ENCODE measurements at places on chromosomes 5 and 9. TPM values are rescaled to one million over a fixed set of nuclear protein-coding genes. Genes with fewer than 3 reads are reported as not detected.
A peak's percentile ranks its signal among the peaks of the same experiment; 100 is the strongest.

RASGRF2 gene
- 3.1 TPM for polyA plus RNA-seq

ADAMTS13 gene
- 10.4 TPM for polyA plus RNA-seq

GPR150 gene
- 0.90 TPM for polyA plus RNA-seq

FOXD4L4 gene
- polyA plus RNA-seq = 0.03 TPM

GRCh38 chr5:4101189-4101588, 505.6 kb downstream of the IRX1 start:
- no peak overlapping the region for H3K4me3 ChIP-seq
- H3K27me3 ChIP-seq = no peaks in the 10 kb centered on the region
- H3K4me1 ChIP-seq = no peaks in the 10 kb centered on the region
- H3K36me3 ChIP-seq = no peaks in the 10 kb centered on the region

GRCh38 chr5:80246001-80246758, 9.7 kb downstream of the SERINC5 start:
- H3K27ac ChIP-seq = peak overlapping the region; percentile 88
- H3K27me3 ChIP-seq = no peaks in the 10 kb centered on the region
- H3K4me3 ChIP-seq = no peak overlapping the region
- H3K4me1 ChIP-seq = peaks cover 46% of the 10 kb centered on the region
- H3K36me3 ChIP-seq = peaks cover 11% of the 10 kb centered on the region

DNA sequence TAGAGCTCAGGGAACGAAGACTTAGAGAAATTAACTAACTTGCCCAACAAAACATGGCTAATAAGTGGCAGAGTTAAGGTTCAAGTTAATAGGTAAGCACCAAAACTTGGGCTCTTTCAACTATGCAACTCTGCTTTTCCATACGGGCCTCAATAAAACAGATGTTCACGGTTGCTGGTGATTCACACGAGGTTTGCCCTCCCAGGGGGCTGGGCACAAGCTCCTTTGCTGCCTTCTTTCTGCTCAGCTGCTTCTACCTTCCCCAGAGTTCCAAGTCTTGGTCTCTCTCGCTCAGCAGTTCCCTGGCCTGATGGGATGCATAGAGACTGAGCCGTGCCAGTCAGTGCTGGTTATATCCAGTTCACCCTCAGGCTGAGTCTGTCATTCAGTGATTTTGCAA, 217.9 kb downstream of the SREK1 start:
- H3K27ac ChIP-seq = no peak overlapping the region
- DNase-seq = no peak
- H3K27me3 ChIP-seq = no peaks in the 10 kb centered on the region
- H3K4me3 ChIP-seq = no peak overlapping the region

DNA sequence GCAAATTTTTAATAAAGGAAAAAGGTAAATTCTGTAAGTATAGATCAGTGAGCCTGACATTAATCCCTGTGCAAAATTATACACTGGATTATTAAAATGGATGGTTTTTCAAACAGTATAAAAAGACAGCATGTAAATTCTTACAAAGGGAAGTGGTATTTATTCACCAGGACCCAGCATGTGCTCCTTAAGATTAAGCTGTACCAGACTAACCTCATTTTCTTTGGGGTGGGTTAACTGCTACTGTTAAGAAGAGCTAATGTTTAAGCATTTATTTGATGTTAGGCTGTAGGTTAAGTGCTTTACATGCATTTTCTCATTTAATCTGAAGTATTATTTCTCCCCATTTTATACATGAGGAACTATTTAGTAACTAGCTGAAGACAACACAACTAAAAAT, 60.3 kb upstream of the RFX3 start:
- no peak overlapping the region for H3K4me3 ChIP-seq
- H3K36me3 ChIP-seq = no peaks in the 10 kb centered on the region
- H3K27ac ChIP-seq = no peak overlapping the region
- DNase-seq = no peak
- H3K4me1 ChIP-seq = no peaks in the 10 kb centered on the region
- H3K27me3 ChIP-seq = no peaks in the 10 kb centered on the region

- H3K27ac ChIP-seq = no peak overlapping the region
- peaks cover 12% of the 10 kb centered on the region for H3K27me3 ChIP-seq
- H3K4me3 ChIP-seq = no peak overlapping the region
- DNase-seq = no peak
These were observed 93.6 kb upstream of the PITX1 start for GRCh38 chr5:135127439-135128240.

GRCh38 chr5:14937254-14937653, 65.7 kb upstream of the ANKH start:
- no peak overlapping the region for H3K27ac ChIP-seq
- no peak overlapping the region for H3K4me3 ChIP-seq
- H3K4me1 ChIP-seq = no peaks in the 10 kb centered on the region
- no peaks in the 10 kb centered on the region for H3K27me3 ChIP-seq

GRCh38 chr5:1037123-1037670, 28.6 kb downstream of the NKD2 start:
- no peaks in the 10 kb centered on the region for H3K27me3 ChIP-seq
- H3K36me3 ChIP-seq = peaks cover 28% of the 10 kb centered on the region
- DNase-seq = no peak
- no peak overlapping the region for H3K4me3 ChIP-seq

DNA sequence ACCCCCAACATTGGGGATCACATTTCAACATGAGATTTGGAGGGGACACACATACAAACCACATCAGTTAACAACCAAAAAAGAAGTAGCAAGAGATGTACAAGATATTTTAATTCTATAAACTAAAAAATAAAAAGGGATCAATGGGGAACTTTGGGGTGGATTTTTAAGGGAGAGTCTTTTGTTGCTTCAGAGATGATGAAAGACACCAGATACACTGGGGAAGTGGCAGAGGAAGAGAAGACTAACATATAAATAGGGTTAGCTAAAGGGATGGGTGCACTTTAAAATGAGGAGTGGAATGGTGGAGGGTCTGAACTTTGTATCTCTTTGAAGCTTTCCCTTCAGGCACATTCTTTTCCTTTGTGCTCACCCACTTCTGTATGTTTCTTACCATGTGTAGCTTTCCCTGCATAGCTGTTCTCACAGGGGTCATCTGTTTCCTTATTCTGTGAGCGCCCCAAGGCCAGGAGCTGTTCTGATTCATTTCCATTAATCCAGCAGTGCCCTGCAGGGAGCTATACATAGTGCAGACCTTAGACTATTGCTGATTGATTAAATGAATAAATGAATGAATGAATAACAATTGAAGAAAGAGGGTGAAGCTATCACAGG, 531.6 kb upstream of the KLF4 start:
- no peak overlapping the region for H3K27ac ChIP-seq
- no peaks in the 10 kb centered on the region for H3K27me3 ChIP-seq
- no peaks in the 10 kb centered on the region for H3K36me3 ChIP-seq
- no peak overlapping the region for H3K4me3 ChIP-seq

GRCh38 chr9:38281196-38281595, 111.3 kb upstream of the ALDH1B1 start:
- H3K36me3 ChIP-seq = no peaks in the 10 kb centered on the region
- H3K4me3 ChIP-seq = no peak overlapping the region
- no peak for DNase-seq
- no peak overlapping the region for H3K27ac ChIP-seq
- peaks cover 3% of the 10 kb centered on the region for H3K27me3 ChIP-seq

DNA sequence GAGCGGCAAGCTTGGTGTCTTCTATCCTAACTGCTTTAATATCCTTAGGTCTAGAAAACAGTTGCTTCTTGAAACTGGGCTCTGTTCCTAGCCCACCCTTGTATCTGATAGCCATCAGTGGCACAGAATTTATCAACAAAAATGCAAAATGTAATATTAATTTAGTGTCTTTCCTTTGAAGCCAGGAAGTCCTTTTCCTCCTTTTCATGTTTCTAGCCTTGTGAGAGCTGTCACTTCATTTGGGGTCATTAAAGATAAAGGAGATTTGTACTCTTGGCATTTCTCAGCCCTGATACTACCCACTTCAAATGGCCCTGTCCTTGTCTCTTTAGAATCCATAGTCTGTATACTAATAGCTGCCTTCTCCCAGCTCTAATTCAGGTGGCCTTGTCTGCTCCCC, 111.0 kb downstream of the GAS1 start:
- no peaks in the 10 kb centered on the region for H3K4me1 ChIP-seq
- DNase-seq = no peak
- H3K4me3 ChIP-seq = no peak overlapping the region

DNA sequence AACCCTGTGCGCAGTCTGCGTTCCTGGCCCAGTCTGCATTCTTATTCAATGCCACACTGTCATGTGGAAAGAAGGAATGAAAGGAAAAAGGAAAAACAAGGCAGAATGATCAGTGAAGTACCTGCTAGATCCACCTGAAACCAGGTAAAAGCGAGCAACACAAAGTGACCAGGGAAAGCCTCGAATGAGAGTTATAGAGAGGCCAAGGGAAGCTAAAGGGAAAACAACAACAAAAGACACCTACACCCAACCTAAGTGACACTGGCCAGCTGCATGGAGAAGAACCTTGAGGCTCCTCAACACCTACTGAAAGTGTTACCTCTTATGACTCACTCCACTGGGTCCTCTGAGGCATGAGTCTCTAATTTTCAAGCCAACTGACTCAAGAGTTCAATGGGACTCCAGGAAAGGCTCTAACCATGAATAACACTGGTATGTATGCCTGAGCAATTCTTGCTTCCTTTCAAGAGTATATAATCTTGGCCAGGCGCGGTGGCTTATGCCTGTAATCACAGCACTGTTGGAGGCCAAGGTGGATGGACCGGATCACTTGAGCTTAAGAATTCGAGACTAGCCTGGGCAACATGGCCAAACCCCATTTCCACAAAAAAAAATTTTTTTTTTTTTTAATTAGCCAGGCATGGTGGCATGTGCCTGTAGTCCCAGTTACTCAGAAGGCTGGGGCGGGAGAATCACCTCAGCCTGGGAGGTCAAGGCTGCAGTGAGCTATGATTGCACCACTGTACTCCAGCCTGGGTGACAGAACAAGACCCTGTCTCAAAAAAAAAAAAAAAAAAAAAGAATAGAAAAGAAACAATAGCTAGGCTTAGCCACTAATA, 29.0 kb downstream of the MTMR12 start:
- H3K36me3 ChIP-seq = peaks cover 4% of the 10 kb centered on the region
- no peak overlapping the region for H3K4me3 ChIP-seq
- no peaks in the 10 kb centered on the region for H3K27me3 ChIP-seq
- no peak overlapping the region for H3K27ac ChIP-seq
- DNase-seq = no peak

- DNase-seq = no peak
- peaks cover 6% of the 10 kb centered on the region for H3K4me1 ChIP-seq
- peak overlapping the region; percentile 88 for H3K4me3 ChIP-seq
- no peaks in the 10 kb centered on the region for H3K27me3 ChIP-seq
- H3K36me3 ChIP-seq = no peaks in the 10 kb centered on the region
These were observed 1.1 kb downstream of the SPEF2 start for GRCh38 chr5:35618781-35619180.

- no peaks in the 10 kb centered on the region for H3K4me1 ChIP-seq
- no peak for DNase-seq
- H3K4me3 ChIP-seq = no peak overlapping the region
- H3K36me3 ChIP-seq = no peaks in the 10 kb centered on the region
- H3K27ac ChIP-seq = no peak overlapping the region
- H3K27me3 ChIP-seq = no peaks in the 10 kb centered on the region
These were observed 98.6 kb upstream of the IER5L start for GRCh38 chr9:129276486-129277230.

- H3K4me3 ChIP-seq = no peak overlapping the region
- no peak for DNase-seq
- H3K36me3 ChIP-seq = no peaks in the 10 kb centered on the region
These were observed 38.0 kb upstream of the TCERG1 start for GRCh38 chr5:146409054-146409671.

Measured in large intestine (tissue), 12 donors.